CD4-positive, alpha-beta memory T cell (primary cell): ENCODE measurements at places on chromosomes 11 and 22. TPM values are rescaled to one million over a fixed set of nuclear protein-coding genes. Genes with fewer than 3 reads are reported as not detected.

The EFCAB6 gene
- polyA plus RNA-seq = not detected

GRCh38 chr11:85886089-85887056, 31.2 kb downstream of the CCDC83 start:
- no peak for DNase-seq
- no peaks in the 10 kb centered on the region for H3K36me3 ChIP-seq
- no peaks in the 10 kb centered on the region for H3K27me3 ChIP-seq
- no peaks in the 10 kb centered on the region for H3K4me1 ChIP-seq
- H3K27ac ChIP-seq = no peak overlapping the region

- H3K27ac ChIP-seq = no peak overlapping the region
- no peaks in the 10 kb centered on the region for H3K27me3 ChIP-seq
- no peaks in the 10 kb centered on the region for H3K36me3 ChIP-seq
These were observed 257.8 kb upstream of the B3GAT1 start for GRCh38 chr11:134669796-134670195.

DNA sequence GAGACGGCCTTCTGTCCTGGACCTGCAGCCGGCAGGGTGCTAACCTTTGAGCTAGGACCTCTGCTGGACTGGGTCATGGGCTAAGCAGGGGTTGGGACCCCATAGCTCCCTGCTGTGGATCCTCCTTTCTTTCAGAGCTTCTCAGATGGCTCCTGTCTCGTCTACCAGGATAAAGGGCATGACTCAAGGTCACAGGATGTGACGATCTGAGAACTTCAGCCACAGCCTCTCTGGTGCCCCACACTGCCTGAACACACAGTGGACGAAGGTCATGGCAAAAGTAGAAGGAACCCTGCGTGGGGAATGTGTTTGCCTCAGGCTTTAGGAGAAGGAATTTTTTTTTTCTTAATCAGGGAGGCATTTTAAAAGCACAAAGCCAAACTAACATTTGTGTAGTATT, 196.7 kb downstream of the TRIM29 start:
- no peaks in the 10 kb centered on the region for H3K36me3 ChIP-seq
- no peak for DNase-seq
- H3K4me3 ChIP-seq = no peak overlapping the region
- no peak overlapping the region for H3K27ac ChIP-seq
- H3K4me1 ChIP-seq = no peaks in the 10 kb centered on the region

DNA sequence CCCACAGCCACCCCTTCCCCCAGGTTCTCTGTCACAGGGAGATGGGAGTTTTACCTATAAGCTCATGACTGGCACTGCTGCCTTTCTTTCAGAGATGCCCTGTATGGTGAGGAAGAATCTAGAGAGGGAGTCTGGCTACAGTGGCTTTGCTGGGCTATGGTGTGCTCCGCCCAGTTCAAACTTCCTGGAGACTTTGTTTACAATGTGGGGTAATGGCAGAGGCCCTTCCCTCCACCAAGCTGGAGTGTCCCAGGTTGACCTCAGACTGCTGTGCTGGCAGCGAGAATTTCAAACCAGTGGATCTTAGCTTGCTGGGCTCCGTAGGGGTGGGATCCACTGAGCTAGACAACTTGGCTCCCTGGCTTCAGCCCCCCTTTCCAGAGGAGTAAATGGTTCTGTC, 143.5 kb downstream of the MSANTD4 start:
- DNase-seq = no peak
- no peak overlapping the region for H3K4me3 ChIP-seq
- H3K27me3 ChIP-seq = no peaks in the 10 kb centered on the region
- H3K36me3 ChIP-seq = no peaks in the 10 kb centered on the region

GRCh38 chr11:43377389-43377788, 18.7 kb downstream of the TTC17 start:
- H3K4me1 ChIP-seq = no peaks in the 10 kb centered on the region
- H3K4me3 ChIP-seq = no peak overlapping the region
- DNase-seq = no peak
- H3K36me3 ChIP-seq = peaks cover 11% of the 10 kb centered on the region
- no peaks in the 10 kb centered on the region for H3K27me3 ChIP-seq

DNA sequence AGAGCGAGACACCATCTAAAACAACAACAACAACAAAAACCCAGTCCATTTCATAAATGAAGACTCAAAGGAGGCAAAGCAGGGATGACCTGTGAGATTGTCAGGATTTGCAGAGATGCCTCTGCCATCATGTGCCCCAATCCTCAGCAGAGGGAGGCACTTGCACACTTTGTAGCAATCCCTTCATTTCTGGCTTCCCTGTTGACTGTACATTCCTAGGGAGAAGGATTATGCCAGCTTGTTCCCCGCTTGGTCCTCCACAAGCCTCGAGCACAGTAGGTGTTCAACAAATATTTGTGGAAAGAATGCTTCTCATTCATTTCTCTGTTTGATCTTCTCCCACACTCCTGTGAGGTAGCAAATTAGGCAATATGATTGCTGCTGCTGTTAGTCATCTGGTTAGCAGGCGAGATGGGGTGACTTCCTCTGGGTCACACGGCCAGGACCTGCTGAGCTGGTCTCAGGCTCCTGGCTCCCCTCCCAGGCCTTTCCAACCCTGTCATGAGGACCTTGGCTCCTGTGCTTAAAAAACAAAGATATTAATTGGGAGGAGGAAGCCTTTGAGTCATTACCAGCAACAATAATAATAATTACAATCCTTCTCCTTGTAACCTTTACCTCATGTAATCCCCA, 34.1 kb downstream of the LIF start:
- H3K4me3 ChIP-seq = no peak overlapping the region
- peaks cover 3% of the 10 kb centered on the region for H3K4me1 ChIP-seq
- no peaks in the 10 kb centered on the region for H3K27me3 ChIP-seq

DNA sequence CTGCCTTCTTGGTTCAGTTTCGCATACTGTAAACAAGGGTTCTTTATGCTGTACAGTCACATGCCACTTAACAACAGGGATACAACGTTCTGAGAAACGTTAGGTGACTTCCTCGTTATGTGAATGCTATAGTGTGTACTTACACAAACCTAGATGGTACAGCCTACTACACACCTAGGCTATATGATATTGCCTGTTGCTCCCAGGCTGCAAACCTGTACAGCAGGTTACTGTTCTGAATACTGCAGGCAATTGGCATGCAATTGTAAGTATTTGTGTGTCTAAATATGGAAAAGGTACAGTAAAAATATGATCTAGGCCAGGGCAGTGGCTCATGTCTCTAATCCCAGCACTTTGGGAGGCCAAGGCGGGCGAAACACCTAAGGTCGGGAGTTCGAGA, 85.7 kb upstream of the PRDM11 start:
- H3K36me3 ChIP-seq = no peaks in the 10 kb centered on the region
- H3K4me3 ChIP-seq = no peak overlapping the region
- H3K27ac ChIP-seq = no peak overlapping the region
